ENCODE measurements at places on chromosomes 13 and 19.

DNA sequence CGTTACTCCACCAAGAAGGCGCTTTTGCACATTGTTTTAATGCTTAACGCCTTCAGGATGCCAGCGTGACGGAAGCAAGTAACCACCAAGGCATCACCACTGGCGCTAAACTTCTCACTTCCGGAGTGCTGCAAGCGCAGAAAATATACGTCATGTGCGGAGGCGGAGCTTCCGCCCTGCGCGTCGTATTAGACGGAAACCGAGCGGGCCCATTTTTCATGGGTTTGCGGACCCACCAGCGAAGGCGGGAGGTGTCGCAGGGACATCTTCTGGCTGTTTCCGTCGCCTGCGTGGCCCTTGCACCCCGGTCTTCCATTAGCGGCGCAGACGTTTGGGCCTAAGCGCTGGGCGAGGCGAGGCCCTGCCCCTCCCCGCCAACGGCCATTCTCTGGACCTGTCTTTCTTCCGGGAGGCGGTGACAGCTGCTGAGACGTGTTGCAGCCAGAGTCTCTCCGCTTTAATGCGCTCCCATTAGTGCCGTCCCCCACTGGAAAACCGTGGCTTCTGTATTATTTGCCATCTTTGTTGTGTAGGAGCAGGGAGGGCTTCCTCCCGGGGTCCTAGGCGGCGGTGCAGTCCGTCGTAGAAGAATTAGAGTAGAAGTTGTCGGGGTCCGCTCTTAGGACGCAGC lies at the start of gene ERCC5:
Gene ERCC5 (plus strand): TSS at position 403 of the 631 bp plus-strand sequence. CDS start 235 bp downstream, outside the sequence.
- peak; percentile 91 for ATAC-seq

- no peak for ATAC-seq
These were observed 264.0 kb downstream of the ENOX1 start for GRCh38 chr13:43522788-43523187.

DNA sequence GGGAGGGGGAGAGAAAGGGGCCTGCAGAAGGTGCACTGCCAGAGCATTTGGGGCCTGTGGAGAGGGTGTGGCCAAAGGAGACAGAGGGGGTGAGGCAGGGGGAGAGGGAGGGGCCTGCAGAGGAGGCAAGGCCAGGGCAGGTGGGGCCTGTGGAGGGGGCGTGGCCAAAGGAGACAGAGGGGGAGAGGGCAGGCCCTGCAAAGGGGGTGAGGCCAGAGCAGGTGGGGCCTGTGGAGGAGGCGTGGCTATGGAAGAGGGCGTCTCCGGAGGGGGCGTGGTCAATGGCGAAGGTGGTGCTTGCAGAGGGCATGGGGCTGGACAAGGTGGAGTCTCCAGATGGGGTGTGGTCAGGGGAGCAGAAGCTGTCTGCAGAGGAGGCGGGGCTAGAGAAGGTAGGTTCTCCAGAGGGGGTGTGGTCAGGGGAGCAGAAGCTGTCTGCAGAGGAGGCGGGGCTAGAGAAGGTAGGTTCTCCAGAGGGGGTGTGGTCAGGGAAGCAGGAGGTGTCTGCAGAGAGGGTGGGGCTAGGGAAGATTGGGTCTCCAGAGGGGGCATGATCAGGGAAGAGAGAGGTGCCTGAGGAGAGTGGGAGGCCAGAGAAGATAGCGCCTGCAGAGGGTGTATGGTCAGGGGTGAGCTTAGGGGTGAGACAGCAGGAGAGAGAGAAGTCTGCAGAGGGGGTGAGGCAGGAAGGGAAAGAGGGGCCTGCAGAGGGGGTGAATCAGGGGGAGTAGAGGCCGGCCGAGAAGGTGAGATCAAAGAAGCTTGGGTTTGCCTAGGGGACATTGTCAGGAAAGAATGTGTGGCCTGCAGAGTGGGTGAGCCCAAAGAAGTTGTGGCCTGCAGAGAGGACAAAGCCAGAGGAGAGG lies 3.4 kb downstream of the PRR36 start:
- peak; percentile 7 for ATAC-seq

GRCh38 chr13:19158526-19159174 lies 23.0 kb downstream of the TUBA3C start:
- ATAC-seq, result no peak

GRCh38 chr13:77565635-77566034 lies 30.1 kb downstream of the SCEL start:
- peak; percentile 88 for ATAC-seq

- ATAC-seq, result no peak
These were observed 487.8 kb downstream of the DACH1 start for GRCh38 chr13:71378961-71379905.

GRCh38 chr19:46890423-46891170 lies 29.8 kb downstream of the ARHGAP35 start:
- ATAC-seq, result peak; percentile 89

DNA sequence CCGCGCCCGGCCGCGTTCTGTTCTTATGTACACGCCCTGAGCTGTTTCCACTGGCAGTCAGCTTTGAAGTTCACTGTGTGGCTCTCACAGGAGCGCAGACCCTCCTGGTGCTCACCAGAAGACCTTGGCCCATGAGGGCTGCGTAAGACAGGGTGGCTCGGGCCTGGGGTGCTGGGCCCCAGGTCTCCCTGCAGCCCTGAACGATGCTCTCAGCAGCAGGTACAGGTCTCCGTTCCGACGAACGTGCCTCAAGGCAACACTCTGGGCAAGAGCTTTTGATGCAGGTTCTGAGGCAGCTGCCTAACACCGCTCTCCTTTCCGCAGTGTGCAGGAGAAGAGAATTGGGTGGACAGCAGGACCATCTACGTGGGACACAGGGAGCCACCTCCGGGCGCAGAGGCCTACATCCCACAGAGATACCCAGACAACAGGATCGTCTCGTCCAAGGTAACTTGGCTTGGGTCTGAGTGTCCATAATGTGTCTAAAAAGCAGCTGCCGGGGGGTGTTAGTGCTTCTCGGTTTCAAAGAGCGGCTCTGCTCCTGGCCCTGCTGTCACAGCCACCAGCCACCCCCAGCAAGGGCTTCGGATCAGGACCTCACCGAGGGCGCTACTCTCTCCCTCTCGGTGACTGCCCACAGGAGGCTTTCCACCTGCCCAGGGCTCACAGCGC lies 95.1 kb downstream of the ATP11A start:
- ATAC-seq, result no peak

DNA sequence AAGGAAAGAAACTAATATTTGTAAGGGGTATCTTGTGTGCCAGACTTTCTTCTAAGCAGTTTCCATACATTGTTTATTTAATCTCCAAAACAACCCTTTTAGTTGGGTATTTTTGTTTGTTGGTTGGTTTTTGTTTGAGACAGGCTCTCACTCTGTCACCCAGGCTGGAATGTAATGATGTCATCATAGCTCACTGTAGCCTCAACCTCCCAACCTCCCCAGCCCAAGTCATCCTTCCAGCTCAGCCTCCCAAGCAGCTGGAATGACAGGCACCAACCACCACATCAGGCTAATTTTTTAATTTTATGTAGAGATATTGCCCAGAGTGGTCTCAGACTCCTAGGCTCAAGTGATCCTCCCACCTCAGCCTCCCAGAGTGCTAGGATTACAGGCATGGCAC lies 41.2 kb upstream of the LSM14A start:
- no peak for ATAC-seq

- no peak for ATAC-seq
These were observed 4.6 kb downstream of the CCDC124 start for GRCh38 chr19:17937371-17937900.

GRCh38 chr13:84745051-84745551 lies 862.8 kb upstream of the SLITRK1 start:
- ATAC-seq, result no peak

DNA sequence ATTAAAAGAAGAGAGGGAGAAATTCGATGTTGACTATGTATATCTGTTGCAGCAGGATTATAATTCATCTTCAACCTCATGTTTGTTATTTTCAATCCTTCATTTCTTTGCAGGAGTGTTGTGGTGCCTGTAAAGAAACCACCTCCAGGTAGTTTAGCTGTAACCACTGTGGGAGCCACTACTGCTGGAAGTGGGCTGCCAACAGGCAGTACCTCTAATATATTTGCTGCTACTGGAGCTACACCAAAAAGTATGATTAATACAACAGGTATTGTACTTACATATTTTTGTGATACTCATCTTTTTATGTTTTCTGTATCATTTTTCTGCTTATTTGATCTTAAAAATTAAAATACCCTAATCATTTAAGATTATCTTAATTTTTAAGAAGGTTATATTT lies 266.5 kb downstream of the NBEA start:
- peak; percentile 50 for ATAC-seq

DNA sequence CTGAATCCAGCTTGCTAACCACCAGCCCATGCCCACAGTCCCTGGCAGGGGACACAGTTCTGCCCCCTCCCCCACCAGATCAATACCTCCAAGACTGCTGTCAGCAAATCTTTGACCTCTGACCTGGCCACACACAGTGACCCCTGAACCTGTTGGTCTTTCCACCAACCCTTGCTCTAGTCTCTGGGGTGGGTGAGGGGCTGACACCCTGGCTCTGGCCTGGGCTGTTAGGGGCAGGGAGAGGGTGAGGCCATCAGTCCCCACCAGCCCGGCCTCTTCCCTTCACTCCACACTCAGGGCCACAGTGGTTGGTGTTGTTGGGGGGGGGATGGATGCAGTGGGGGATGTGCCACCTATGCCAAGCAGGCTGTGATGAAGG lies 21.8 kb upstream of the SLC7A10 start:
- ATAC-seq, result no peak

GRCh38 chr13:91693466-91693865 lies 295.0 kb downstream of the GPC5 start:
- ATAC-seq, result no peak

GRCh38 chr19:18793144-18794028 lies 2.3 kb upstream of the COMP start:
- no peak for ATAC-seq

DNA sequence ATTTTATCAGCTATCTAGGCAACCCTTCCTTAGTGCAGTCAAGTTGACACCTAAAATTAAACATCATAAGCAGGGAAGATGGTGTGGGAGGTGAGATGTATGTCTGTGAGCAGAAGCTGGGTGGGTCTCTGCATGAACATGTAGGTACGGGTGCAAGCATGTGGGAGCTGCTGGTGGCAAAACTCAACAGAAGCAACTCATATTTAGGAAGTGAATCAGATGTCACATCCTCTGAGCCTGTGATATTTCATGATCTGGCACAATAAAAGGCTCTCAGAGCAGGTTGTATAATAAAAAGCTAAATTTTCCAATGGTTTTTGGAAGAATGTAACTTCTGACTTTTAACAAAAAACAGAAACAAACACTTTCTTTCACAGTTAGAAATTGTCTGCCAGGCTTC lies 44.4 kb downstream of the C1QTNF9 start:
- ATAC-seq, result no peak

DNA sequence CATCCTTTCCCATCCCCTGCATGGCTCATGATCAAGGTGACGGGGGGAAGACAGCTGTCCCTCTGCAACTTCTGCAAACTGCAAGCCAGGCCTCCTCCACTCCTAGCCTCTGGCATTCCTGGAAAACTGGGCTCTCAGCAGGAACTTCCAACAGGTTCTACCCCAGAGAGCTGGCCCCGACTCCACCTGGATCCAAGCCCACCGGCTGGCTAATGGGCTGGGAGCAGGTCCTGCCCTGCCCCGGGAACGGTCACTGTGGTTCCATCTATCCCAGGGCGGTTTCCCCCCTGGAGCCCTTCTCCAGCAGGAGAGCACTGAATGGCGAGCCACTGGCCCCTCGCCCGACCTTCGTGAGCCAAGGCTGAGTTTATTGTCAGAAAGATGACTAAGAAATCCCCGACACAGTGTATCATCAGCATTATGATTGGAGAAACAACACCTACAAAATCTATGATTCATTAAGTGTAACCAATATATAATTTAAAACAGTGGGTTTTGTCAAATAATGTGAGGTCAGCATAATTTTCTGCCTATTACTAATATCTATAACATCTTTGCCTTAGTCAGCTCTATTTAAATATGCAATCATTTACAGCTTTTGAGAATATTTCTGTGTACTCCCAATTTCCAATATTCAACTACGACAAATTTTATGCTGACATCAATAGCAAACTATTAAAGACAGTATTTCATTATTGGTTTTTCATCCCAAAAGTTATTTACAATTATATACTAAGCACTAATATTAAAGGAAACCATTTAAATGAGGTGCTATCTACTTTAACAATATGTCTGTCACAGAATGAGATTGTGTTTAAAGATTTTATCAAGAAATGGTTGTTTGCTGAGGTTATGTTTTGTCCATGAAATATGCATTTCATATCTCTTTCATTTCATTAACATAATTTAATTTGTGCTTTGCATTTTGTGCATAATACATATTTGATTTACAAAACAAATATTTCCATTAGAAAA lies 133.0 kb downstream of the URI1 start:
- ATAC-seq, result no peak

DNA sequence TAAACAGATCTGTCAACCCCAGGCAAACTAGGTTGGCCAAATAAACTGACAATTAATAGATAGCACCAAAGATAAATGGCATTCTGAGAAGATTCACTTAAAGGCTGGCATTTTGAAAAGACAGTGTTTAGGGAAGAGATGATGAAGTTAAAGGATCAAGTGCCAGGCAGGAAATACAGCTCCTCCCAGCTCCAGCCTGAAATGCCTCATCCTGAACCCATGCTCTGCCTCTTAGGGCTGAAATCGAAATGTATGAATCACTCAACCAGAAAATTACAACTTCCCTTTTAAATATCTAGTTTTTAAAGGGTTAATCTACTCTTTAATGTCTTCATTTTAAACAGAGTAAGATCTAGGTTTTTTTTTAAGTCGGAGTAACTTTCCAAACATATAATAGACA lies 171.2 kb upstream of the UBL3 start:
- no peak for ATAC-seq

DNA sequence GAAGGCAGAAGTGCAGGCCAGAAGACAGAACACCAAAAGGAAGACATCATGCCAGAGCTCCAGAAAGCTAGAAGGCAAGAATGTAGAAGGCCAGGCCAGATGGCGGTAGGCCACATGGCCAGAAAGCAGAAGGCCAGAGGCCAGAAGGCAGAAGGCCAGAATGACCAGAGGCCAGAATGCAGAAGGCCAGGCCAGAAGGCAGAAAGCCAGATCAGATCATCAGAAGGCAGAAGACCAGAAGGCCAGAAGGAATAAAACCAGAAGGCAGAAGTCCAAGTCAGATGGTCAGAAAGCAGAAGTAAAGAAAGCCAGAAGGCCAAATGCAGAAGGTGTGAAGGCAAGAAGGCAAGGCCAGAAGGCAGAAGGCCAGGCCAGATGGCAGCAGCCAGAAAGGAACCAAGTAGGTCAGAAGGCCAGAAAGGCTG lies 185.0 kb downstream of the TUBA3C start:
- ATAC-seq, result no peak

GRCh38 chr13:34842466-34842865 lies 99.6 kb upstream of the NBEA start:
- no peak for ATAC-seq

DNA sequence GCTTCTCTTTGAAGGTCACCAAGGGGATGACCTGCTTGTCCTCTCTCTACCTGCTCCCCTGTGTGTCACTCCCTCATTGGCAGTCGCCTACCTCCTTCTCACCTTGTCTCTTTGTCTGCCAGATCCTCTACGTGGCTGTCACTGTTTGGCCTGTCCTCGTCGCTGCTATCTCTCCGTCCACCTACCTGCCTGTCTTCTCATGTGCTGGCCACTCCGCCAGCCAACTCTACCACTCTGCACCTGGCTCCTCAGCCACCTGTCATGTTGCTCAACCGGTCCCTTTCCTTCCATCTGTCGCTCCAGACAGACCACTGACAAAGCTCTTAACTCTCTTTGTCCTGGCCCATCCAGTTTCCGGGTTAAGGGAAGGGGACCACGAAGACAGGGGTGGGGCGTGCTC lies at the start of gene KLK12:
Gene KLK12 (minus strand): TSS at position 299 of the 400 bp plus-strand sequence. CDS start 381 bp downstream, outside the sequence.
- ATAC-seq, result no peak

Measured in SK-N-SH treated with all-trans-retinoic acid at 6 μM for 48 hours (cell line).